DMS153 (cell line): ENCODE measurements at places on chromosomes 2 and 18.

DNA sequence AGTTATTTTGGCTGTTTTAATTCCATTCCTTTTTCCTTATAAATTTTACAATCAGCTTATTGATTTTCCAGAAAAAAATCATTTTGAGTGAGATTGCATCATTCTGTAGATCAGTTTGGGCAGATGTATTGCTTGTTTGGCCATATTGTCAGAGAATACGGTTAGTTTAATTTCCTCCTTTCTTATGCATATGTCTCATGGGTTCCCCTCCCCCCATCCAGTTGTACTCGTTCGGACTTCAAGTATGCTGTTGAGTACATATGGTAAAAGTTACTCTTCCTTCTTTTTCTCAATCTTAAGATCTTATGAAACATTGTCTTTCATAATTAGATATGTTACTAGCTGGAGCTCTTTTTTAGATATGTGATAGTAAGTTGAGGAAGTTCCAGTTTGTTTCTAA, 131.2 kb upstream of the TTC27 start:
- DNase-seq: no peak

DNA sequence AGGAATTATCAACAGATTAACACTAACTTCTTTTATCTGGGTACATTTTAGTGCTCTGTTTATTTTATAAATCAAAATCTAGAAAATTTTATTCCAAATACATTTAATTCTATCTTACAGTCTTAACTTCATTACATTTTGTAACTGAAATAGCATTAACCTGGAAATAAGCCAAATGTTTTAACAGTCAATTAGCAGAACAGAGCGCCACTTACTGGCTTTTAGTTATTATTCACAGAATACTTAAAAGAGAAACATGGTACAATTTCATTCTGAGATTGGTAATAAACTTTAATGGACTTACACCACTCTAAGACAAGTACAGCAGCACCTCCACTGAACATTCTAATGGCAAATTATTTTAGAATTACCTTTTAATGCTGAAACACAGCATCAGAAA, 38.6 kb downstream of the SS18 start:
- DNase-seq: no peak

DNA sequence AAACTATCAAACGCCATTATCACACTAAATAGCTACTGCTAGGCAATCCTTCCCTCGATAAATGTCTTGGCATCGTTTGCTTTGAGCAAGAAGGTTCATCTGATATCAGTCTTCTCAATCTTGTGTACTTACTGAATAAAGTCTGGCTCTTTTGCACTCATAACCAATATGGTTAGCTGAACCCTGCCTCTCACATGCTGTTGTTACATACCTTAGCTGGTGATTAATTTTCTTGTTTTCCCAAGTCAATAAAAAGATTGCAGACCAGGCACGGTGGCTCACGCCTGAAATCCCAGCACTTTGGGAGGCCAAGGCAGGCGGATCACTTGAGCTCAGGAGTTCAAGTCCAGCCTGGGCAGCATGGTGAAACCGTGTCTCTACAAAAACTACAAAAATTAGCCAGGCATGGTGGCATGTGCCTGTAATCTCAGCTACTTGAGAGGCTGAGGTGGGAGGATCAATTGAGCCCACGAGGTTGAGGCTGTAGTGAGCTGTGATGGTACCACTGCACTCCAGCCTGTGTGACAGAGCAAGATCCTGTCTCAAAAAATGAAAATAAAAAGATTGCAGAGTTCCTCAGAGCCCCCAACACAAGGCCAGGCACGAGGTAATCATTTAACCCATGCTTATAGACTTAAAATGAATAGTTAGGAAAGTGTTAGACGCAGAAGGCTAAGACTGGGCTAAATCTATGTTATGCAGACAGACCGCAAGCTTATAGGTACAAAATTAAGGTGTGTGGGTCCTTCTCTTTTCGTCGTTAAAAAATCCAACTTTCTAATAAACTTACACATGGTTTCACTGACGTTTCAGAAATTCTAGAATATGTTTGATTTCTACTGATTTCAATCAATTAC, 177.5 kb downstream of the ALPK2 start:
- no peak for DNase-seq

DNA sequence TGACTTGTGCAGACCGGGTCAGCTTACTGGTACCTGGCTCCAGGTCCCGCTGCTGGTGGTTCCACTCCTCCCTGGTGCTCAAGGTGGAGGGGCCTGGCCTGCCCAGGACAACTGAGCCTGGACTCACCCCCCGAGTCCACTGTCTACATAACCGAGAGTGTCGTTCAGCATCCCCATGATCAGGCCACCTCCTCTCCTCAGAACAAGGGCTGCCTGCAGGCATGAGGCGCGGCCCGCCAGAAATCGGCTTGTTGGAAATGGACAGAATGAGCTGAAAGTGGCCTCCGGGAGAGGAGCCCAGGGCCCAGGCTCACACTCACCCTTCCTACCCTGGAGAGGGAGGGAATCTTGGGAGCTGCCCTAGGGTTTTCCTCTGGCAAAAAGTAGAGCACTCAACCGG, 38.9 kb upstream of the OTOF start:
- no peak for DNase-seq

- no peak for DNase-seq
Measured at GRCh38 chr2:139813340-139813739, 1033.2 kb upstream of the NXPH2 start.

DNA sequence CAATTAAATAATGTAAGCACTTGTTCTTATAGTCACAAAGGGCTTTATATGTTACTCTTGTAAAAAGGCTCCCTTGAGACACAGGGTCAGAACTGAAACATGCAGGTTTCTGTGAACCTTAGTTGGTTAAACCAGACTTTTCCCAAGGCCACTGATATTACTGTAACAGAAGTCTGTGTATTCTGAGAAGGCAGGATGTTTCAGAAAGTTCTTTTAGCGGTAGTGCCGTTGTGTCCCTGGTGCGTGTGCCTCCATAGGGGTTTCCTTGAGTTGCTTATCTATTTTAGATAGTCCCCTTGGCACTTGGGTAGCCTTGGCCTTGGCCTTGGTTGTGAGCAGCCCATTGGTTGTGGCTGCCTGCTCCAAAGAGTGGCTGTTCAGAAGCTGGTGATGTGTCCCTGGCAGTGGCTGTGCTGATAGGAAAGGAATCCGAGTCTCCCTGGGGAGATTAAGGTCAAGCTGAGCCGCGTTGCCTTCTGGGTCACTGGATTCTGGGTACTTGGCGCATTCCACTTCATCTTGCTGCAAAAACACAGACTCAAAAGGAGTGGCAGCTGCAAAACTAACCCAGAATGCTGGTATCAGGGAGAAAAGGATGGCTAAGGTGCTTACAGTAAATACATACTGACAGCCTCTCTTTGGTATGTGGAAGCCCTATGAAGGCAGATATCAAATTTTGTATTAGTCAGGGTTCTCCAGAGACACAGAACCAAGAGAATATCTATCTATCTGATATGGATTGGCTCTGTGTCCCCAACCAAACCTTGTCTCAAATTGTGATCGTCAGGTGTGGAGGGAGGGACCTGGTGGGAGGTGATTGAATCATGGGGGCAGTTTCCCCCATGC, 69.7 kb downstream of the FHOD3 start:
- no peak for DNase-seq

- no peak for DNase-seq
Measured at GRCh38 chr2:218000136-218000535, 2.7 kb downstream of the TNS1 start.

- DNase-seq: no peak
Measured at GRCh38 chr2:65823511-65823910, 391.1 kb upstream of the SPRED2 start.

DNA sequence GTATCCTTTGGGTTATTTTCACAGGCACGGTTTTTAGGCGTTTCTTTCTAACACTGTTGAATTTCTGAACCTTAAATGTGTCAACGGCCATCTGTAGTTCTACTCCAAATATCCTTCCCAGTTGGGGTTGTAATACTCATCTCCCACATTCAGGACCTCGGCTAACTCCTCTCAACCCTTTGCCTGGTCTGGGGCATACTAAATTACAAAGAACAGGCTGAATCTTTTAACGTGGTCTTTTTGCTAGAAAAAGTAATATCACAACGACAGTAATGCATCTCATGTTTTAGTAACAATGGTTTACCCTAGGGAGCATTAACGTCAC, 2.1 kb downstream of the RPRM start:
- no peak for DNase-seq

DNA sequence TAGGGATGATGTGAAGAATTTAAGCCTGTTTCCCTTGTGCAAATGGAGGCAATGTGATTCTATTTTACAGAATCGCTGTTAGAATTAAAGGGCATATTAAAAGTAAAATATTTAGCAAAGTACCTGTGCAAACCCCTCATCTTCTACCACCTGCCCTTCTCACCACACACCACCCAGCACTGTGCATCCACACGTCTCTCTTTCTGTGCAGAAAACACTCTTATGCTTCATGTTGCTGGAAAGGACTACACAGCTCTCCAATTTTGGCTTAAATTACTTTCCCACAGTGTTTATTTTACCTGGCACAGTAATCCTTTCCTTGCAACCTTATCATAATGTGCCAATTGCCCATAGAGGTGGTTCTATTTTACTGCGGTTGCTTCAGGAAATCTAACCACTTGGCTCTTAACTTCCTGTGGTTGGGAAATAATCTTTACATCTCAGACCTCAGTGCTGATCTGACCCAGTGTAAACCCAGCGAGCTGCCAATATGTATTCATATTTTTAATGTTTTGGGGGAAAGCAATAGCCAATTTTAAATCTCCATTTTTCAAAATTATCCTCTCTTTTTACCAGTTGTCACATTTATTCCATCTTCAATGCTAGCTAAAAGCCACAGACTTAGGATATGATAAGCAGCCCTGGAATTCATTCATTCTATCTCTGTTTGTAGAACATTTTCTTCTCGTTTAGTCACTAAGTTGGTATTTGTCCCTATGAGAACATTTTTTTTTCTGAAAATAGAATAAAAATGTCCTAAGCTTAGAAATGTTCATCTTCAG, 250.9 kb downstream of the DSEL start:
- DNase-seq: no peak

DNA sequence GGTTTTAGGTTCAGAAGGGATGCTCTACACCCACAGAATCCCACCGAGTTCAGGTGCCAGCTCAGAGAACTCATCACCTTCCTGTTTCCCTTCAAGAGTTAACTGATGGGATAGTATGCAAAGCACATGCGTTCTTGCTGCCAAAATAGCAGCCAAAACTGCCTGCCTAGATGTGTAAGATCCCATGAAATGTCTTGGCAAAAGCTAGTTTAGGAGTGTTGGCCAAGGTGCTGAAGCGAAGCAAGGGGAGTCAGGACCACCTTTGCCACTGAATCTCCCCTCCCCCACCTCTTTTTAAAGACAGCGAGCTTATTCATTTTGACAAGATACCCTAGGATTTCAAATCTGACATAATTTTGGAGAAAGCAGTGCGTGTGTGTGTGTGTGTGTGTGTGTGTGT, 2.1 kb downstream of the DOCK10 start:
- no peak for DNase-seq

DNA sequence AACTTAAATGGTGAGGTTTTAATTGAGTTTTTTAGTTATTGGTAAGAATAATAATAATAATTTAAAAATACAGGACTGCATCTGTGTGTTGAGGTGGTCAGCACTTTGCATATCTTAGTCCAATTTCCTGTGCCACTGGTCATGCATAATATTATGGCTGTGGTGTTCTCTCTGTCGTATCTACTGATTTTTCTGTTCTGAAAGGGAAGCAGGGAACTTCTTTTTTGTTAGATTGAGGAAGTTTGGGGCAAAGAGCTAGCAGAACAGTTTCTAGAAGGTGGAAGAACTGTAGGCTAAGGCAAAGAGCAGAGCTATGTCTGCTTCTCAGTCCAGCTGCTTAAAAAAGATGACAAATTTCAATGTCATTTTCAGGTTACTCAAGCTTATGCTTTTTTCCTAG, 74.3 kb downstream of the XRCC5 start:
- DNase-seq: no peak

- DNase-seq: no peak
Measured at GRCh38 chr2:201447086-201447485, 4.2 kb downstream of the TRAK2 start.

DNA sequence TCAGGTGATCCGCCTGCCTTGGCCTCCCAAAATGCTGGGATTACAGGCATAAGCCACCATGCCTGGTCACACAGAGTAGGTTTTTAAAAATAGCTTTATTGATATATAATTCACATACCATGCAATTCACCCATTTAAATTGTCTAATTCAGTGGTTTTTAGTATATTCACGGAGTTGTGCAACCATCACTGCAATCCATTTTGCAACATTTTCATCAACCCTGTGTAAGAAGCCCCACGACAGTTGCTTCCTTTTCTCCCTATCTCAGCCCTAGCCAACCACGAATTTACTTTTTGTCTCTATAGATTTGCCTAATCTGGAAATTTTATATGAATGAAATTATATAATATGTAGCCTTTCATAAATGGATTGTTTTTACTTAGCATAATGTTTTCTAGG, 266.4 kb downstream of the NAPG start:
- no peak for DNase-seq

- no peak for DNase-seq
Measured at GRCh38 chr2:142037744-142038143, 93.1 kb downstream of the LRP1B start.

- DNase-seq: peak; percentile 17
Measured at GRCh38 chr18:62485684-62486083, 37.1 kb upstream of the ZCCHC2 start.

DNA sequence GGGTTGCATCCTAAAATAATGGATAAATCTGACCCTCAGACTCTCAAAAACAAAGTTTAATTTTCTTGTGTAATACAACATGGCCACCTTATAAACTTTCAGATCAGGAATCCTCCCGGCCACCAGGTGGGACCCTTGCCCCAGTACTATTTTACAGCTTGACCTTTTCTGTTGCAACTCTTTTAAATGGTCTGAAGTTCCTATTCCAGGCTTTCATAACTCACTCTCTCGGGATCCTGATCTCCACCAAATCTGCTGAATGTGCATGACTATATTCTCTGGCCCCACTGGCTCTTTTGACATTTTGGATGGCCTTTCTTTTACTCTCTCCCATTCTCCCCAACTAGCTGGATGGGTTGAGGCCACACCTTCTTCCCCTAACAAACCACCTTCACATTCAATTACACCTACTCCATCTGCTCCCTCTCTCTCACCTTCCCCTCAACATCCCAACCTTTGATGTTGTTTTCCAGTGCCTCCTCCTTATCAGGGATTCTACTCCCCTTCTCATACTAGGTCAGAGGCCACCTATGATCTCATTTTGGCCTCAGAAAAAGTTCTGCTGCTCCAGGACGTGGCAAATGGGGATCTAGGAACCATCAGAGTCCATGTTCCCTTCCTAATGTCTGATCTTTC, 70.8 kb downstream of the SESTD1 start:
- DNase-seq: no peak

- no peak for DNase-seq
Measured at GRCh38 chr2:47035615-47036488, 119.3 kb downstream of the STPG4 start.

- DNase-seq: no peak
Measured at GRCh38 chr18:31741097-31741735, 19.5 kb downstream of the SLC25A52 start.
